Naive B cell (primary cell): ENCODE measurements at places on chromosomes 6 and 20.

GRCh38 chr6:84033523-84034451 lies at the start of gene MRAP2:
MRAP2 (plus strand) TSS chr6:84033772; CDS start chr6:84055319, 21,547 bp downstream.
- DNase-seq = no peak

DNA sequence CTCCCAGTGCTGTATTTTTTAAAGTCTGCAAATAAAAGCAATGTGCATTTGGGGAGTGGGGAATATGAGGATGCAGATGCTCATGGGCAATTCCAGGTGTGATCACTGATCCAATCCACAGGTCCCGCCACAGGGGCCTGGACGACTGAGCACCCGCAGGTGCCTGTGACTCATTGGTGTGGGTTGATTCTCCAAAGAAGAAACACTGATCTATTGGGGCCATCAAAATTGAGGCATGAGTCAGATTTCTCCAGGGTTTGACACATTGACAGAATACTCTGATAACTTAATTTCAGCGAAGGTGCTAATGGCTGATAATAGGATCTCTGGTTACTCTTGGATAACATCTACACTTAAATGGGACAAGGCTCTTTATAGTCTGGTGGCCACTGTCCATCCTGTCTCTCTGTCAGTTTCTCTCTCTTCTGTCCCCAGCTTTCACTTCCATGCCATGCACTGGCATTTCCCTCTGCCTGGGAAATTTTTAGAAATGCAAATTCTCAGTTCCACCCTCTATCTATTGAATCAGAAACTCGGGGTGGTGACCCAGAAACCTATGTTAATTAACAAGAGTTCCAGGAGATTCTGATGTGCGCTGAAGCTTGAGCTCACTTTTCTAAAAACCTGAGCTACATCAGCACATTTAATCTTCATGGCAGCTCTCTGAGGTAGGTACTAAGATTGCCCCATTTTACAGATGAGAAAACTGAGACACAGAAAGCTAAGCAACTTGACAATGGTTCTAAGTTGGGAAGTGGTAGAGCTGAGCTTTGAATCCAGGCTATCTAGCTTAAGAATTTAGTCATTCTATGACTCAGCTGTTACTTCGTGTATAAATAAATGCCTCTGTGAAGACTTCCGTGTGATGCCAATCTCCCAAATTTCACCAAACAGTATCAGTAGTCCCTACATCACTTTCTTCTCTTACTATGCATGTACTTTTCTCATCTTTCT lies 10.2 kb upstream of the RCAN2 start:
- no peak for DNase-seq

- no peak for DNase-seq
Observed at GRCh38 chr20:36331209-36331608, 25.1 kb downstream of the DLGAP4 start.

GRCh38 chr6:11432713-11433450 lies 104.7 kb upstream of the TMEM170B start:
- no peak for DNase-seq

DNA sequence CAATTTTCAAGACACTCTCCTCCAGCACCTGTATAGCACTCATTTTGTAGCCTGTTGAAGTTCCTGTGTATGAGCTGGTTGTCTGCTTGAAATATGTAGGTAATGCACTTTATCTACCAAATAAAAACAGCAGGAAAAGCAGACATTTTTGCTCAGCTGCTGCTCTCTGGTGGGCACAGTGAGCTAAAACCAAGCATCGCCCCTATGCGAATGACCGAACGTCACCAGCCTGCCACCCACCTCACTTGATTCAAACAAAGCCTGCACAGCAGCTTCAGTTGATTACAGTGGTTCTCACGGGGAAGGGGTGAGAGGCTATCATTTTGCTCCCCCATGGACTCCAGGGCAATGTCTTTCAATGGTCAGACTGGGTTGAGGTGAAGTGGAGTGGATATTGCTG lies 185.7 kb downstream of the SASH1 start:
- no peak for DNase-seq

GRCh38 chr6:158654960-158655489 lies 5.2 kb downstream of the SYTL3 start:
- no peak for DNase-seq

DNA sequence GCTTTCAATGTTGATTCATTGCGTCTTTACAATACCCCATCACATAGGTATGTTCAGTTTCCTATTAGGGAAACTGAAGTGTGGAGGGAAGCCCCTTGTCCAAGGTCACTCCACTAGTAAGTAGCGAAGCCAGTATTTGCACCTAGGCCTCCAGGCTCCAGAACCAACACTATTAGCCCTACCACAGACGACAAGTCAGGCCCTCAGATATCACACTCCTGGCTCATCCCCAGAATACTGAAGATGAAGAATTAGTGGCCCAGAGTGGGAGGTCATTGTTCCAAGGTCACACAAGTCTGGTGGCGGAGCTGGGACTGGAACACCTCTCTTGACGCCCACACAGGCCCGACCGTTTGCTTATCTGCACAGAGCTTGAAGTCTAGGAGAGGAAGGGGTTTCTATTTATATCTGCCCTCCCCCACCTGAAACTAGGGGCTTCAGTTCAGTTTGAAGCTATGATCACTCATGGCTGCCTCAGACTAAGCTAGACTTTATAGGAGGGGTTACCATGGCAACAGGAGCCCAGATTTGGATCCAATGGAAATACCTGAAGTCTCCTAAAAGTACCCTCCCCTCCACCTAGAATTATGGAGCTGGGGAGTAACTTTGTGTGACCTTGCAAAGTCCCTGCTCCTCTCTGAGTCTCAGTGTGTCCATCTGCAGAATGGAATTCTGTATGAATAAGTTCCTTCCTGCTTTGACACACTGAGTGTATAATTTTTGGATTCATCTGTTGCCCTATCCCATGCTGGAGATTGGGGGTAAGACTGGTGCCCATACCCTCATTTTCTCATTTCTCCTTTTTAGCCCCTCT lies 2.2 kb downstream of the SNTA1 start:
- DNase-seq = no peak

DNA sequence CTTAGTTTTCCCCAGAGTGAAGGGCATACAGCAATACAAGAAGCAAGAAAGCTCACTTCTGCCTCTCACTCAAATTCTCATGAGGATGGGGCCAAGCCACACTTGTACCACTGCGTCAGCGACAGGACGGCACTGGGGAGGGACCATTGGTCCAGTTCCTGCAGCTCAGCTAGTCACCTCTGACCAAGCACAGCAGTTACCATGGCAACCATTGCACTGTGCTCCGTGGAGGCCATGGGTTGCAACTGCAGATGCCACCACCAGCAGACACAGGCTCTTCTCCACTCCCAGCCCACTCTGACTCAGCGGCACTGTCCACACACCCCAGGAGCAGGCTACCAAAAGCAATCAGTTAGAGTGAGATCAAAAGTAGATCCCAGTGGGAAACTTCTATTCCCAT lies 441.1 kb upstream of the ARID1B start:
- no peak for DNase-seq
